ENCODE measurements at places on chromosomes 1 and 21. TPM values are rescaled to one million over a fixed set of nuclear protein-coding genes. Genes with fewer than 3 reads are reported as not detected.

Gene CFHR1
- total RNA-seq = not detected

GRCh38 chr1:71080230-71080738 is 551 bp downstream of the ZRANB2 start:
- peak overlapping the region; percentile 99 for H3K27ac ChIP-seq
- H3K36me3 ChIP-seq = peaks cover 29% of the 10 kb centered on the region
- peaks cover 36% of the 10 kb centered on the region for H3K4me1 ChIP-seq
- no peak for DNase-seq
- peaks cover 10% of the 10 kb centered on the region for H3K27me3 ChIP-seq

Gene FAM72B
- total RNA-seq = not detected

- DNase-seq = no peak
- peaks cover 25% of the 10 kb centered on the region for H3K36me3 ChIP-seq
- peak overlapping the region; percentile 86 for H3K27ac ChIP-seq
- H3K4me3 ChIP-seq = peak overlapping the region; percentile 74
Observed at GRCh38 chr21:44866780-44867179, 6.7 kb downstream of the PTTG1IP start.

DNA sequence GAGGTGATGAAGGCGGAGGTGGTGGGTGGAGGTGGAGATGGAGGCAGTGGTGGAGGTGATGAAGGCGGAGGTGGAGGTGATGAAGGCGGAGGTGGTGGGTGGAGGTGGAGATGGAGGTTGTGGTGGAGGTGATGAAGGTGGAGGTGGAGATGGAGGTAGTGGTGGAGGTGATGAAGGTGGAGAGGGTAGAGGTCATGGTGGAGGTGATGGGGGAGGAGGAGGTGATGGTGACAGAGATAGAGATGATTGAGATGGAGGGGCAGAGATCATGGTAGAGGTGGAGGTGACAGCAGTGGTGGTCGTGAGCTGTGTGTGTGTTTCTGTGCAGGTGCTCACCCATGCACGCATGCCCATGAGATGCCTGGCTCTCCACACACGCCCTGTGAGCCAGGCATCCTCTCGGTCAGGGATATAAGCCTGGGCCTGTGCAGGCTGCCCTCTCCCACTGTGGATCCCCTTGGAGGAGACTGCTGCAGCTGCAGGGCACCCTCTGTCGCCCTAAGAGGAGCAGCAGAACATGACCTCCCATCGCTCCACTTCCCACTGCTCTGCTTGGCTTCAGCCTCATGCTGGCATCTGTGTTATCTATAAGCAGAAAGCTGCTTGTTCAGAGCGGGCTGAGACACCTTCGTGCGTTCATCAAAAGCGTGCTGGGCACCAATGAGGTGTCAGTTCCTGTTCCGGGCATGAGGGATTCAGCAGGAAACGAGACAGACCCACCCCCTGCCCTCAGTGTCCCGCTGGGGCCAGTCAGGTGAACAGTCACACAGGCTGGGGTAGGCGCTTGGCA is 20.5 kb upstream of the NPHP4 start:
- no peak overlapping the region for H3K4me3 ChIP-seq
- no peaks in the 10 kb centered on the region for H3K36me3 ChIP-seq
- no peak overlapping the region for H3K27ac ChIP-seq
- H3K4me1 ChIP-seq = peaks cover 12% of the 10 kb centered on the region
- no peaks in the 10 kb centered on the region for H3K27me3 ChIP-seq
- DNase-seq = no peak

GRCh38 chr1:203915811-203916210 is 54.4 kb downstream of the SNRPE start:
- no peaks in the 10 kb centered on the region for H3K36me3 ChIP-seq
- H3K27me3 ChIP-seq = peaks cover 7% of the 10 kb centered on the region
- no peak overlapping the region for H3K4me3 ChIP-seq
- DNase-seq = no peak
